Effector memory CD8-positive, alpha-beta T cell (primary cell): ENCODE measurements at places on chromosomes 4 and X.

DNA sequence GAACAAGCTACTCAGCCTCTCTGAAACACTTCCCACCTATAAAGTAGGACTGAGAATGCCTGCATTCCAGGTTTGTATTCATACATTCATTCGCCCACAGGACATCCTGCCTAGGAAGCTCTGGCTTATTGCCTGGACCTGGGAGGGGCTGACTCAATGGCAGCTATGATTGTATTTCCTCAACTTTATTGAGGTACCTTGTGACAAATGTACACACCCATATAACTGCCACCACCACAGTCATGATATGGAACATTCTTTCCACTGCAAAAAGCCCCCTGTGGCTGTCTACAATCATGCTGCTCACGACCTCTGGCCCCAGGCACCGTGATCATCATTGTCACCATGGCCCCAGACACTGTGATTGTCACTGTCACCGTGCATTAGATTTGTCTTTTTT, 68.3 kb downstream of the ABLIM2 start:
- no peak for DNase-seq

- peak; percentile 37 for DNase-seq
These were observed 81.5 kb upstream of the EGFL6 start for GRCh38 chrX:13487731-13488505.

DNA sequence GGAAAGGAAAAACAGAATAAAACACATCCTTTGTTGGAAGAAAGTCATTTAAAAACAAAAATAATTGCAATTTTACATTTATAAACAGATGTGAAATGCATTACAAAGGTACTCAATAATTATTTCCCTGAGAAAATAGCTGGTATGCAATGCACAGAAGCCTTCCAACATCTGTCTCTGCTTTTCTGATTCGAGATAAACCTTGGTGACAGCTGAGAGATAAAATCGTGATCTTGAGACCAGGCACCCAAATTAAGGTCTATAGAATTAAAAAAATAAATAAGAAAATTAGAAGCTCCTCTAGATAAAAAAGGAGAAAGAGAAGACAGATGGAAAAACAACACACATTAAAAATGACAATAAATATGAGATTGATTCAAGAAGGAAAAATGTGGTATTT, 544.0 kb downstream of the SPRY1 start:
- no peak for DNase-seq

DNA sequence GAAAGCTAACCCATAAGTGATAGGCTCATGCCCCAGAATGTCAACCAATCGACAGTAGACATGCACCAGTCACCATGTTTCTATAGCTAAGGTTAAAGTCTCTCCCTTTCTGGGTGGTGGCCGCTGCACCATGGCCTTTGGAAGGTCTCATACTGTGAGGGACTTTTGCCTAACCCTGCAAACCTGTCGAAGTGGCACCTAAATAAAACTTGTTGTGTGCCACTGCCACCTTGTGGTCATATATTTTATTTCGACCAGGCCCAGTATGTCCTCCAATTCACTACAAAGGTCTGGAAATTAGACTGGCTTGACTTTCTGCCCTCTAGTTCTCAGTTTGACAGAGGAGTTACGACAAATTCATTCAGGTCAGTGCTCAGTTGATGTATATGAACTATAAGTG, 163.1 kb downstream of the SMARCA1 start:
- DNase-seq, result peak; percentile 1

DNA sequence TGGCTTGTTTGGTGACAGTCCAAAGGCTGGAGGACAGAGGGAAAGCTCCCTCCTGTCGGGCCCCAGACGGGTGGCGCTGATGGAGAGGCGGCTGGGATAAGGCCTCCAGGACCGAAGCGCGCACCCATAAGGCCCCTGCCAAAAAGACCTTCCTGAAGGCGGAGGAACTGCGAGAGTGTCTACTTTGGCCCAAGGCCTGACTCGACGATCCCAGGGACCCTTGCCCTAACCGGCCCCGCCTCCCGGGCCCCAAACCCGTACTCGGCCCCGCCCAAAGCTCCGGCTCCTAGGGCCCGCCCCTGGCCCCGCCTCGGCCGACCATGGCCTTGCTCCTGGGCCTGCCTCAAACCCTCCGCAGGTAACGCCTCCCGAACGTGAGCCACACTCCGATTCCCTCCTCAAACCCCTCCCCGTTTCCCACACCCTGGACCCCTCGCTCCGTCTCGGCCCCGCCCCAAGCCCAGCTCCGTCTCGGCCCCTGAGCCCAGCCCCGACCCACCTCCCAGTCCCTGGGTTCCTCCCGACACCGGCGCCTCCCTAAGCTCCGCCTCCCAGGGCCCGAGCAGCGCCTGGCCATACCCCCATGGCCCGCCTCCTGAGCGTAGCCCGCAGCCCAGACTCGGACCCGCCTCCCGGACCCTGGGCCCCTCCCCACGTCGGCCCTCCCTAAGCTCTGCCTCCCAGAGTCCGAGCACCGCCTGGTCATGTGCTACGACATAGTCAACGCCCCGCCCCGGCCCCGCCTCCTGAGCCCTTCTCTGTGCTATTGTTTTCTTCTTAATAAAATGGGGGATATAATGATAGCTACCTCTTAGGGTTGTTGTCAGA, 90.0 kb upstream of the DRD5 start:
- peak; percentile 92 for DNase-seq

GRCh38 chr4:3487861-3488260, 24.8 kb downstream of the DOK7 start:
- no peak for DNase-seq

DNA sequence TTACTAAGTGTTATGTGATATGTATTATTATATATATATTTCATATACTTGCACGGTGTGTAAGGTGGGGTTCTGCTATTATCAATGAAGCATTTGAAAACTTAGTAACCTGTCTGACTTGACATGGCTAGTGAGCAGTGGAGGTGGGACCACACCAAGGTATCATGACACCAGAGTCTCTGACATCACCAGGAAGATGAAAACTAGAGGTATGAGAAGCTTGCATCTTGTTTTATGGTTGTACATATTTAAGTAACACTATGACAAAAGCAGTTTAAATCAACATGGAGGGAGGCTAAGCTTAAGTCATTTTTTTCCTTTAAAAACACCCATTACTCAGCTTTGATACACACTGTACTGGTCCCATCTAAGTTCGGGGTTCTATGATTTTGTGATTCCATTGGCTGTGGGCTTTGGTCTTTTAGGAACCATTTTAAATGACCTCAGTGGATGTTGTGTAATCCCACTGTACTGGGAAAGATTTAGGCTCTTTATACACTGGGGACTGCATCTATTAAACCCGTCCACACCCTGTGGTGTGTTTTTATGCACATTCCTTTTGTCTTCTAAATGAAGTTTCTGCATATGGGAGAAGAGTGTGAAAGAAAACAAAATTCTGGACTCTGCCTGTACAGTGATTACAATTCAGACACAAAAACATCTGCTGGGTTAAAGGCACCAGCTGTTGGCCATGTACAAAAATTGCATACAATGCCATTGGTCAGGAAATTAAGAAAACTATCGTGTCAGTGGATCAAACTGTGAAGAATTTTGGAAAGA, 570.6 kb downstream of the SPRY1 start:
- DNase-seq, result no peak

- DNase-seq, result no peak
These were observed 95.5 kb downstream of the IRS4 start for GRCh38 chrX:108640817-108641216.

DNA sequence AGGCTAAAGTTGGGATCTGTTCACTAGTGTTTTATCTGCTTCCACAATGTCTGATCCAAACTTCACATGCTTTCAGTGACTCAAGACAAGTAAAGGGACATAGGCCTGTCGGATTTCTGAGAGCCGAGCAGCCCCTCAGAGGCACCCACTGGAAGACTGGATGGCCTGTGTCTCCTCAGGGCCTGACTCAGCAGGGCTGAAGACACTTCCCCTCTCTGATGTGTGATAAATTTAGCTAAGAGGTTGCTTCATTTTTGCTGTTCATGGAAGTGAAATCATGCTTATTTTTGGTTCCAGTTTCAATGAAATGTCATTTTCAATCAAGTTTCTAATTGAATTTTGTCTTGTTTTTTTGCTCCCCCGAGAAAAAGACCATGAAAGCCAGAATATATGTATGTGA, 93.7 kb downstream of the MXRA5 start:
- DNase-seq, result no peak

DNA sequence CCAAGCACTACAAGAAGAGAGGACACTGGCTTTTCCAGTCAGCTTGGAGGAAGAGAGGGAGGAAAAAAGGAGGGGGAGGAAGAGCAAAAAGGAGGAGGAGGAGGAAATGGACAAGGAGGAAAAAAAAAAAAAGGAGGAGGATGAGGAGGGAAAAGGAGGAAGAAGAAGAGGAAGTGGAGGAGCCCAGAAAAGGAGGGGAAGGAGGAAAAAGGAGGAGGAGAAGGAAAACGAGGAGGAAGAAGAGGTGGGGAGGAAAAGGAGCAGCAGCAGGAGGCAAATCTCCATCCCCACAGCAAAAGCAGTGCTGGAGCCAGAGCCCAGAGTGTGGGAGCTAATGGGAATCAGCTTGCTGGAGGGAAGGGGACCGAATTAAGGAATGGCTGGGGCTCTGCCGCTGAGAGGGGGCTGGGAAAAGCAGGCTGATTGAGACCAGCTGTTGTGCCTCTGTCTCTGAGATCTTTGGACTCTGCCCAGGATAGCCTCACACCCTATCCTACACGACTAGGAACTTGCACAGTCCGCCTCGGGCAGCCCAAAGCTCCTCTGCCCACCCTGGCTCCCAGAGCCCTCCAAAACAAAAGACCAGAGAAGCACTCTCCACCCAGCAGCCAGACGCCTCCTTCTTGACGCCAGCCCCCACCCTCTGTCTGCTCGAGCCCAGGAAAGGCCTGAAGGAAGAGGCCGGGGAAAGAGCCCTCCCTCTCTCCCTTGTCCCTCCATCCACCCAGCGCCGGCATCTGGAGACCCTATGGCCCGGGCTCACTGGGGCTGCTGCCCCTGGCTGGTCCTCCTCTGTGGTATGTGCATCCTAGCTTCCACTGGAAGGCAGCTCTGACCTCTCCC, at the start of gene XPNPEP2:
XPNPEP2 (plus strand) TSS at position 514 of the 843 bp plus-strand sequence; CDS start at position 749, 235 bp downstream.
- no peak for DNase-seq

GRCh38 chr4:89781321-89781720, 55.6 kb downstream of the SNCA start:
- DNase-seq, result no peak

- no peak for DNase-seq
These were observed 23.2 kb upstream of the RASL11B start for GRCh38 chr4:52838729-52839586.

DNA sequence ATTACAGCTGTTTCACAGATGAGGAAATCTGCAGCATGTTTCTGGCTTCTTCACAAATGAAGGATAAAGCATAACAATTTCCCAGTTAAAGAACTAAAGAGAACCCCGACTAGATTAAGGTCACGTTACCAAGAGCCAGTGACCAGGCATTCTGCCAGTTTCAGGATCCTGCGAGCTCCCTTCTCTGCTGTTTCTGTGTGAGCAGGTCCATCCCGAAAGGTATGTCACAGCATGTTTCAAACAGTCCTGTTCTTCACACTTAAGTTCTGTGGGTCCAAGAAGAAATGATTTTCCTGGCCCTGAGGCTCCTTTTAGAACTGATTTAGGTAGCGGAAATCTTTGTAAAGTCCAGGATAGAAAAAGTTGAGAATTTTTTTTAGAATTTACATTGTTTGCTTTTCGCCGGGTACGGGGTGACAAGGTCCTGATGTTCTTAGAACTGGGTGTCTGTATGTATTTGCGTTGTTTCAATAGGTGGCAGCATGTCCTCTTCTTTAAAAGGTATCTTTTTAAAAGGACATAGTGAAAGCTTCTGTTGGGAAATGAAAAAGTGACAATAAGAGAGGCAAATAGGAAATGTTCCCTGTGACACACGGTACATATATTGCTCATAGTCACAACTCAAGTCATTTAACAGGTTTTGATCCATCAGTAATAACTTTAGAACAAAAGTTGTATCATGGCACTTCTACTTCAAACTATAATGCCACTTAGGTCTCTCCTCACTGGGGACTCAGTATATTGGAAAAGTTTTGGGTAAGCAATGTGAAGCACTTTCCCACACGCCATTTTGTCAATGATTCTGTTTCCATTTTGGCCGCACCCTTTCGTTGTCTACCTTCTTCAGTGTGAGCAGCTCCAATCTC, 18.4 kb downstream of the IL21 start:
- no peak for DNase-seq

DNA sequence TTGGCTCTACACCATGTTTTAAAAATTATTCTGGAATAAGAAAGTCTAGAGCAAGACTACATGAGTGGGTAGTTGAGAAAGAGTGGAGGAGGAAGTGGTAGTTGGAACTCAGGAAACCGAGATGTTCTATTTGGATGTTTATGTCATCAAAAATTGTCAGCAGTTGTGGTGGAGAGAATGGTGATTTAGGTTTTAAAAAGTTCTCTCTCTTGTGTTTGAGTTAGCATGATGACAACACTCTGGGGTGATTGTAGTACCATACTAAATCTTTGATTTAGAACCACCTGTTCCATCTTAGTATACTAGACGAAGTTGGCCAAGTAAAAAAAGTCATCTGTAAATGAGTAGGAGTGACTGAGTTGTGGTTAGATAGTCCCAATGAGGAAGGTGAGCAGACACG, 40.7 kb downstream of the KLHL2 start:
- no peak for DNase-seq

GRCh38 chr4:48195374-48195773, 61.3 kb upstream of the TXK start:
- no peak for DNase-seq

DNA sequence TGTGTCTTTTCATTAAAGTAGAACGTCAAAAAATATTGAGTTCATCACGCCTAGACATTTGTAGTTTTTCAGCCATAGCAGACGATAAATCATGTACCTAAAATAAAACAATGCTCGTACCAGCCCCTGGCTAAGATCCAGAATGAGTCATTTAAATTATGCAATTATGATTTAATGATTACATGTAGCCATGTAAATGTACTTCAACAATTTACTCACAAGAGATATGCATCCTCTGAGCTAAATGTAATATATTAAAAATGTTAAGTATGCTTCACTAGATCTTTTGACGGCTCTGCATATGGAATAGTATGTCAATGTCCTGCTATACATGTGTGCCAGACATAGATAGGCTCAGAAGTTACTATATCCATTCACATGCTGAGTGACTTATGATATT, 1077.8 kb downstream of the ARAP2 start:
- no peak for DNase-seq

- DNase-seq, result no peak
These were observed 174.6 kb downstream of the INPP4B start for GRCh38 chr4:142671516-142671915.

GRCh38 chr4:108531461-108531860, 88.9 kb upstream of the RPL34 start:
- no peak for DNase-seq

- DNase-seq, result no peak
These were observed 72.8 kb upstream of the MAPK10 start for GRCh38 chr4:86432559-86433134.

DNA sequence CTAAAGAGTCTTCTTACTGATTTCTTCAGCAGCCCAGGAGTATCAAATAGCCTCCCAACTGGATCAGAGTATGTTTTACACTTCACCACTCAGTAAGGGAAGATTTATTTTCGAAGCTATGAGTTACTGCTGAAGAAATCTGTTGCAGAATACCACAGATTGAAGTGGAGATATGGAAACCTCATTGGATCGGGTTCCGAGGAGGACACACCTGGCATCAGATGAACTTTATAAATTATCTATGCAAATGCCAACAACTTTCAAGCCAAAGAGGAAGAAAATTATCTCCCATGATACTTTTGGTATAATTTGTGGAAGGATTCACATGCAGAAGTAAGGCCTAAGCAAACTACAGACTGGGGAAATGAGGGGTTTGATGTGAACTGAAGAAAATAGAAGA, 515.9 kb upstream of the NDST4 start:
- DNase-seq, result no peak

GRCh38 chrX:44971674-44972073, 98.7 kb downstream of the KDM6A start:
- no peak for DNase-seq
